ENCODE measurements at places on chromosomes 4 and X. TPM values are rescaled to one million over a fixed set of nuclear protein-coding genes. Genes with fewer than 3 reads are reported as not detected.

ATP6AP1 gene
- total RNA-seq, result 66.5 TPM

GUCY1B1 gene
- 0.20 TPM for total RNA-seq

LRP2BP gene
- 0.39 TPM for total RNA-seq

HNRNPDL gene
- total RNA-seq, result 217 TPM

MAGIX gene
- total RNA-seq, result 0.59 TPM

ZFYVE28 gene
- total RNA-seq, result 12.3 TPM

SPIN2A gene
- 0.21 TPM for total RNA-seq

DUX4 gene
- not detected for total RNA-seq

OCIAD1 gene
- 79.7 TPM for total RNA-seq

GAB3 gene
- total RNA-seq, result 6.0 TPM

ADRA2C gene
- not detected for total RNA-seq
